ENCODE measurements at places on chromosomes 5 and 9.

DNA sequence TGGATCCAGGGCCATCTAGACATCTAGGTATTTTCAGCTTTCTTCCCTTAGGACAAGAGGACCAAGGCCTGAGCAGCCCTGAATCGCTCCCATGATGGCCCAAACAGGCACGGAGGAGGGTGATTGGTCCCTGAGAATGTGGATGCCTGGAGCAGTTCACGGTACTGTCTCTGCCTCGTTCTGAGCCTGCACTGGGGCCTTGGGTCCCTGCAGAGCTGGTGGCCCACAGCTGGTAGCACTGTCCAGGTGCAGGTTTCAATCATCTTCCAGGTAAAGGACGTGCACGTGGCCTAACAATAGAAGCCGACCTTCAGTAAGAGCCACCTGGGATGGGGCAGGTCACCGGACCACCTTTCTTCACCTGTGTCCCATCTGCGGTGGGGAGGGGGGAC is 19.4 kb upstream of the FCN1 start:
- DNase-seq: no peak

- no peak for DNase-seq
Measured at GRCh38 chr9:95496687-95497086, 20.1 kb downstream of the PTCH1 start.

DNA sequence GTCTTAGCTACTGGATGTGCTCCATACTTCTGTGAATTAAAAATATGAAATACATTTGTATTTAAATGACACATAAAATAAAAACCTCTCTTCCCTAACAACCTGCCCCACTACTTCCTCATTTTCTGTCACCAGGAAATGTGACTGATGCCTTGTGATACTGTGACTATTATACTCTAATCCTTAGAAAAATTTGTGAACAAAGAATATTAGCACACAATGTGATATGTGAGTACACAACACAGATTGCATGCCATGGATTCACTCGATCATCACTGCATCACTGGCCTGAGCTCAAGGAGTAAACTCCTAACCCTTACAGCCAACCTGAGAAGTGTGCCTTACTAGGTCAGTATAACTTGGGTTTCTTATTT is 281.0 kb downstream of the EFNA5 start:
- DNase-seq: no peak

- DNase-seq: no peak
Measured at GRCh38 chr5:179220716-179221115, 124.5 kb downstream of the ADAMTS2 start.

DNA sequence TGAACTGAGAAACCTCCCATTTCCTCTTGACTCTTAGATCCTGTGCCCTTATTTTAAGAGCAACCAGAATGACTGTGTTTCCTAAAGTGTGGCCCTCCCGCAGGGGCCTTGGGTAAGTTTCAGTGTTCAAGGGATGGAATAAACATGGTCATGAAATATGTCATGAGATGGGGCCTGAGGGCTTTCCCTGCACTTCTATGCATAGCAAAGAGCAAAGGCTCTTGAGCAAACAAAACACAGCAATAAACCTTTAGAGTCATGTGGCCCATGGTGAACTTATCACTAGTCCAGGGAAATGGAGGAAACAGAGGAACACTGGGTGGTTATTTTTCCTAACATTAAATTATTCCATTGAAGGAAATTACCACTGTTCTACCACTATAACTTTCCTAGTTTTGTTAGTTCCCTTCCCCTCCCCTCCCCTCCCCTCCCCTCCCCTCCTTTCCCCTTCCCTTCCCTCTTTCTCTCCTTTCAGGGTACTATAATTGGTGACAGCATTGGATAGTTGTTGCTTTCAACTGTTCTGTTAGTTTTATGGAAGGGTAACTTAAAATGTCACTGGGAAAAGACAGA is 72.4 kb downstream of the CTSL start:
- no peak for DNase-seq

GRCh38 chr5:125160787-125161502 is 414.5 kb upstream of the ZNF608 start:
- no peak for DNase-seq

DNA sequence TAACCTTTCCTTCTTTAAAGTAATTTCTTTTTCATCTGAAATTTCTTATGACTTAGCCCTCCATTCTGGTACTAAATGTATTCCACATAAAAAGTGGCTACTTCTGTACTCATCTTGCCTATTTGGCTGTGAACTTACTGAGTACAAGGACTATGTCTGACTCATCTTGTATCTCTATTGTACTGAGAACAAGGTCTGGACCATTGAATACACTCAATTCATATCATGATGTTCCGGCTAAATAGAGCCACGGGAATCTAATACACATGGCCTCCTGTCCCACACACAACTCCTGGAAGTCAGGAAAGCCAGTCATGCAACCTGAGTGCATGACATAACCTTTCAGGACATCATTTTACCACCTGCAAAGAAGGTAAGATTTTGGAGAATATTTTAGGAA is 203.9 kb downstream of the PLK2 start:
- DNase-seq: no peak

DNA sequence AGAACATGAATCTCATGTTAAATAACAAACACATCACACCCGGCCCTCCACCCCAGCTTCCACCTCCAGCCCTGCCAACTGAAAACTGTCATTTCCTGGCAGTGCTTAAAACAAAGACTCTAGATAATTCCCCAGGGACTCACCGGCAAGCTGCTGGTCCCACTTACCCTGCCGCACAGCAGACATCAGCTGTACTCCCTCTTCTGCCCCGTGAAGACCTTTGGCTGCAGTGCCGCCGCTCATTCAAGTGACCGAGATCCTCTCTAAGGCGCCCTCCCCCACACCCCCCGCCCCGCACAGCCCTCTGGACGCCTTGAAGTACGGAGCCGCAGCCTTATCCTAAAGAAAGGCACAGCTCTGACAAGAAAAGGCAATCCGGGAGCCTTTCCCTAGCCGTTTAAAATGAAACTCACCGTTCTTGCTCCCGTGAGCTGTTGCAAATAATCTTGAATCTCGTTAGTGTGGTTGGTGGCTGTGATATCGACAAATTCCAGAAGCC is 434 bp downstream of the GLRX start:
- DNase-seq: peak; percentile 33

- DNase-seq: no peak
Measured at GRCh38 chr9:138015021-138015829, 137.6 kb downstream of the CACNA1B start.

DNA sequence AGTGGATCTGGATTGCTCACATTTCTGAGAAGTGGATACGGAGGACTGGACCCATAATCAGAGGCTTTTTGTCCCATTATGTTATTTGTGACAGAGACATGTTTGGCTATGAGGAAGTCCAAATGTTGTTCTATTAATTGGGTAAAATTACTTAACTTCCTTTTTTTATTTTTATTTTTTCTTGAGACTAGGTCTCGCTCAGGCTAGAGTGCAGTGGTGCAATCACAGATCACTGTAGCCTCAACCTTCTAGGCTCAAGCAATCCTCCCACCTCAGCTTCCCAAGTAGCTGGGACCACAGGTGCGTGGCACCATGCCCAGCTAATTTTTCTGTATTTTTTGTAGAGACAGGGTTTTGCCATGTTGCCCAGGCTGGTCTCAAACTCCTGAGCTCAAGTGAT is 11.9 kb upstream of the PGGT1B start:
- no peak for DNase-seq

- no peak for DNase-seq
Measured at GRCh38 chr5:39178171-39178570, 41.2 kb downstream of the FYB1 start.
